ENCODE measurements at places on chromosomes 5 and 9.

DNA sequence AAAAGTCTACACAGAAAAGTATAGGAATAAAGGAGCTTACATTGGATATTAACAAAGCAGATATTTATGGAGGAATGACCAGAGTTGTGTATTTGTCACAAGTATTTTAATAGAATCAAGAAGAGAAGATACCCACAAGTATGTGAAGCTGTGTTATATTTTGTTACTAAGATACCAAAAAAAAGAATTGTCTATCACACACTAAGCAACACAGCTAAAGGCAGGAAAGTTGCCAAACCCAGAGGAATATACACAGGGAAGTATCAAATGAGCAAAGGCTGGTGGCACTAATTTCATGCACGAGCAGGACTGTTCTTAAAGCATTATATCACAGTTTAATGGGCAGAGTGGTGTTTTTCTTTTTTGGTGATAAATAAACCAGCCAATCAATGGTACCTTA lies 30.9 kb upstream of the RAI14 start:
- no peak for DNase-seq

DNA sequence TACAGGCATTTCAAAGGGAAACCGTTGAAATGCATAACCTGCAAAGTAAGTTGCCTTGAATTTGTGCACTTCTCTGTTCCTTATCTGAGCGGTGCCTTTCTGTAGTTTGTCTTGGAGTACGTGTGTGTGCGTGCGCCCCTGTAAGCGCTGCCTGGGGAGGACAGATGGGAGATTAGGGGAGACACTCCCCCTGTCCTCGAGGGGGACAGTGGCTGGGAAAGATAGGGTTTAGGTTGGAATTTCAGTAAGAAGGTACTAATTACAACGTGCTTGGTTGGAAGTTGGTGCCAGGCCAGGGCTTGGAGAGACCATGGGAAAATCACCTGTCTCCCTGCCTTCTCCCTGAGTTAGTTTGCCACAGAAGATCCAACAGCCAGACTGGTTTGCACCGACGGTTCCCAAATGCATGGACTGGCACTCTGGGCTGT lies 73.2 kb downstream of the PIK3R1 start:
- no peak for DNase-seq

DNA sequence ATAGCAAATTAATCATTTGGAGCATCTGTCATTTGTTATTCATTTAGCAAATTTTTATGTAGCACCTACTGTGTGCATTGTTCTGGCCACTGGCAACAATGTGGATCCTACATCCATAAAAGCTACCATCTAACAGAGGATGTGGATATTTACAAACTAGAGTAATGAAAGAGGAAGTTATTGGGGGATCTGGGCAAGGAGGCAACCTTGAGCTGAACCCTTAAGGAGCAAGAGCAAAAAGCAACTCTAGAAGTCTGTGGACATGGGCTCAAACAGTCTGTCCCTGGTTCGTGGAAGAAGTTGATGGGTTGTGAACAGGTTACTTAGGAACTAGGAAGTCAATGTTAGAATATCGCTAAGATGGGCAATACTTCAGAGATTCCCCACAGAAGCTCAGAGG lies 259.9 kb downstream of the SYK start:
- DNase-seq, result no peak

GRCh38 chr9:14547245-14548060 lies 145.8 kb downstream of the ZDHHC21 start:
- no peak for DNase-seq

- no peak for DNase-seq
Measured at GRCh38 chr9:89678396-89679015, 73.7 kb downstream of the GADD45G start.

GRCh38 chr5:90565491-90565890 lies 6.9 kb downstream of the ADGRV1 start:
- DNase-seq, result no peak

- no peak for DNase-seq
Measured at GRCh38 chr5:157020511-157021222, 38.2 kb downstream of the HAVCR1 start.
